ENCODE measurements at places on chromosomes 7 and 10.

- DNase-seq = no peak
These were observed 62.7 kb downstream of the LGI1 start for GRCh38 chr10:93820434-93820833.

DNA sequence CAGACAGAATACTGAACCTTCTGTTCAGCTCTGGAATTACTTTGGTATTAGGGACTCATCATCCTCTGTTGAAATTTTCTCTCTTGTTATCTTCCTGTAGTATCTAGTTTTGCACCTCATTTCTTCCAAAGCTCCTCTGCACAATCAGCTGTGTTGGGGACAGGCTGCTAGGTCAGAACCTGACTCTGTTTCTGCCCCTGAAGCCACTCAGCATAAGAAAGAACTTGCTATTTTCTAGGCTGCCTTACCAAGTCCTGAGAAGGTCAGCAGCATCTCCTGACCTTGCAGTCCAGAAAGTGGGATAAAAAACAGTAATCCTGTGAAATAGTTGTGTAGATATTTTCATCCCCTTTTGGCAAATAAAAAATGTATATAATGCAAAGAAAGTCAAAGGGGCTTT, 862.6 kb downstream of the SORCS3 start:
- DNase-seq = no peak

GRCh38 chr10:131778385-131778784, 122.4 kb upstream of the PPP2R2D start:
- no peak for DNase-seq

DNA sequence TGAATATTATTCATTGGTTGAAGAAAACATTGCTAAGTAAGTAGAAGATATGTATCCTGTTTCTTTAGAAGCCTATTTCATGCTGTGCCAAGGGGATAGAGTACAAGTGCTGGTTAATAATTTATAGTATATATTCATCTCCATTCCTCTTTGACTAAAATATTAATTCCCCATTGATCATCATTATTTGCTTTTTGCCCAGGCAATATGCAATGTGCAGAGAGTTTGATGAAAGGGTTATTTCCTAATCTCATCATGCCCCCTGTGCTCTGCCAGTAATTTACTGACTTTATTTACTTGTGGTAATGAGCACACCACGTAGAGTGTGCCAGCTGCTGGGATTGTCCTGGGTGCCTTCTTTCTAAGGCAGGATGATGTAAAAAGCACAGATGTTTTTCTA, 180.9 kb downstream of the REEP3 start:
- no peak for DNase-seq

DNA sequence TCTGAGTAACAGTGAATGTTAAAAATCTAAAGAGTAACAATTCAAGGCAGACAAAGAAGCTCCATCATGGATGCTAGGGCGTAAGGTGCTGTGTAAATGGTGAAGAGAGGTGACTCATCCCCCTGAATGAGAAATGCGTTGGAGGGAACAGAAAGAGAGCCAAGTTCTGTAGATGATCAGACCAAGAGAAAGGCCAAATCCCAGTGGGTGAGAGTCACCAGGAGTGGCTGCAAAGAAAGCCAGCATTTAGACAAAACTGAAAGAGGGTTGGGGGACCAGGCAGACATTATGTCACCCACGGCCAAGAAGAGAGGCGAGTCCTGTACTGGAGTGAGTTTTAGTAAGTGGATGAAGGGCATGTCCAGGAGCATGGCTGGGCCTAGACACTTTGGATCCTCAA, 153.1 kb downstream of the TRIL start:
- no peak for DNase-seq

- no peak for DNase-seq
These were observed 49.0 kb upstream of the CALD1 start for GRCh38 chr7:134730411-134730829.

- peak; percentile 32 for DNase-seq
These were observed 6.0 kb upstream of the PURB start for GRCh38 chr7:44891372-44891771.

GRCh38 chr10:77648472-77648871, 10.9 kb upstream of the KCNMA1 start:
- DNase-seq = no peak

DNA sequence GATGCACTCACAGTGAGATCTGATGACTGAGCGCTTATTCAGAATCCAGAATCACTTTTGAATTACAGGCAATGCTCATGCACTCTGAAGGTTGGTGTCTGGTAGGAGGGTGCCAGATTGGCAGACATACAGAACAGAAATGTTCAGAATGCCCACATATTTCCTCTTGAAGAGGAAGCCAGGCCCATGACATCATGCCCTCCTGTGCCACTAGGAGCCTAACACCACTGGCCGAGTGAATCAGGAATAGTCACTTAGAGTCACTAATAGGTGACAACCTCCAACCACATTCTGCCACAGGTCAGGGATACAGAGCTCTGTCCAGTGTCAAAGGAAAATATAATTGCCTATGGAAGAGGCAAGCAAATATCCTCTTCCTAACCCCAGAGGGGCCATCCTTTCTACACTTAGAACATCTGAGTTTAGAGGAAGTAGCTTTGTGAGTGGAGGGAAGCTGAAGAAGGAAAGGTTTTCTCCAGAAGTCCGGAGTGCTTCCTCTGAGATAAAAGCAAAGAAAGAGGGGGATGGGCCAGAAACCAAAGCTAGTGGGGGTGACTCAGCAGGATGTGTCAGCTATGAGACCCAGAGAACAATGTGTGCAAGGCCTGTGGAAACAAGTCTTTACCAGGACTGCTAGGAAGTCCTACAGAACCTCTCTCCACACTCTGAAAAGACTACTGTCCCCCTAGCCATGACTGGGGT, 838.8 kb downstream of the GRID1 start:
- DNase-seq = no peak

- DNase-seq = peak; percentile 20
These were observed 1.2 kb downstream of the RSBN1L start for GRCh38 chr7:77697535-77697831.

DNA sequence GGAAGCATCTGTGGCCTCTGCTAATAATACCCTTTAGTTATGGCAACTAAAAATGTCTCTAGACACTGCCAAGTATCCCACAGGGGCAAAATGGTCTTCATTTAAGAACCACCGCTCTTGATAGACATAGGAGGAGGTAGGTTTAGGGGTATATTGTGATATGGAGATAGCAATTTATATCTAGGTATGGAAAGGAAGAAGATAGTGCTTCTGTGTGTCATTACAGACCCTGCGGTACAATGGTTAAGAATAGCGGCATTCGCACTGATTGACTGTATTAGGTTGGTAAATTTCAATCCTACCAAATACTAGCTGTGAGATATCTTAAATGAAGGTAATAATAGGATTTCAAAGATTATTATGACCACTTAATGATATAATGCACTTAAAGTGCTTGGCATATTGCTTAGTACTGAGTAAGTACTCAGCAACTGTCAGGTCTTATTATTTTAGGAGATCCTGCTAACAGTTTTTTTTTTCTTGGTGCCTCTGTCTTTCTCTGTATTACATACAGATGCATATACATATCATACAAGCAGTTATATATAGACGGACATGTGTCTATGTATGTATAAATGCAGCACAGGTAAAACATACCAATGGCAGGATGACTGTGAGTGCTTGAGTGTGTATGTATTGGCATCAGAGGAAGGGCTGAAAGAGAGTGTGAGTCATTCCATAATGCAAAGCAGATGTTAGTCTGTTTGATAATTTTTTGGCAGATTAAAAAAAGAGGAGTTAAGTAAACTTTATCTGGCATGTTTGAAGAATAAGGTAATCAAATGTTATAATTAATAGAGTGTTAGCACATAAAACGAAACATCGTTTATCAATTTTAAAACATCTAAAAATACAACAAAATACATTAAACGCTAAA, 50.0 kb upstream of the ITGB8 start:
- no peak for DNase-seq

DNA sequence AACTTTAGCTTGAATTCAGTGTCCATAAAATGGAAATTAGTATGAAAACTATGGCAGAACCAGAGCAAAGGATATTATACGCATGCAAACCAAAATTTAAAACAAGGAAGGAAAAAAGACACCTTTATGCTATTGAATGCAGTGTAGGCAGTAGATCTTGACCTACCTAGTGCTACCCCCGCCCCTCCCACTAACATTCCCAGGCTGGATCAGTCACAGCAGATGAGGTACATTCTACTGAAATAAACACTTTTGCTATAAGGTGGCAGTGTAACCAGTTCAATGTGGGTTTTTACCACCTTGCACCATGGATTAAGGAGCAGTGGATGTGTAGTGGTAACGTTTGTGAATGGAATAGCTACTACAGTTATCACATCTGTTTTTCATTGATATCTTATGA, 27.9 kb downstream of the SRI start:
- no peak for DNase-seq

DNA sequence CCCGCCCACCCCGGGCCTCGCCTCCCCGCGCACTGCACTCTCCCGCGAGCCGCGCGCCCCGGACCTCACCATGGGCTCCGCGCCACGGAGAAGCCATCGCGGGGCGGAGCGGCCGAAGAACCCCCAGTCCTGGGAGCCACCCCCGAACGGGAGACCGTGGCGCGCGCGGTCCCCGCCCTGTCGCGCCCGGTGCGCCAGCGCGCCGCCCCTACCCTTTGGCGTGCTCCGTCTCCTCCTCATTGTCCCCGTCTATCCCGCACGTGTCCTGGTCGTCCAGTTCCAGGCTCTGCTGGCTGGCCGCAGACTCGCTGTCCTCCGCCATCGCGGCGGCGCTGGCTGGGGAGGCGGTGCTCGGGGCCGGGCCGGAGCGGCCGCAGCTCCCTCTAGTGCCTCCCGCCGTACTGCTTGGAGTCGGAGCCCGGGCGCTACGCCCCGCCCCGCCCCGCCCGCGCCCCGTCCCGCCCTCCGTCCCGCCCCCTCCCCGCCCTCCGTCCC, at the start of gene NMT2:
NMT2 (minus strand) TSS at position 403 of the 495 bp plus-strand sequence; CDS start at position 322, 81 bp downstream.
- DNase-seq = no peak

DNA sequence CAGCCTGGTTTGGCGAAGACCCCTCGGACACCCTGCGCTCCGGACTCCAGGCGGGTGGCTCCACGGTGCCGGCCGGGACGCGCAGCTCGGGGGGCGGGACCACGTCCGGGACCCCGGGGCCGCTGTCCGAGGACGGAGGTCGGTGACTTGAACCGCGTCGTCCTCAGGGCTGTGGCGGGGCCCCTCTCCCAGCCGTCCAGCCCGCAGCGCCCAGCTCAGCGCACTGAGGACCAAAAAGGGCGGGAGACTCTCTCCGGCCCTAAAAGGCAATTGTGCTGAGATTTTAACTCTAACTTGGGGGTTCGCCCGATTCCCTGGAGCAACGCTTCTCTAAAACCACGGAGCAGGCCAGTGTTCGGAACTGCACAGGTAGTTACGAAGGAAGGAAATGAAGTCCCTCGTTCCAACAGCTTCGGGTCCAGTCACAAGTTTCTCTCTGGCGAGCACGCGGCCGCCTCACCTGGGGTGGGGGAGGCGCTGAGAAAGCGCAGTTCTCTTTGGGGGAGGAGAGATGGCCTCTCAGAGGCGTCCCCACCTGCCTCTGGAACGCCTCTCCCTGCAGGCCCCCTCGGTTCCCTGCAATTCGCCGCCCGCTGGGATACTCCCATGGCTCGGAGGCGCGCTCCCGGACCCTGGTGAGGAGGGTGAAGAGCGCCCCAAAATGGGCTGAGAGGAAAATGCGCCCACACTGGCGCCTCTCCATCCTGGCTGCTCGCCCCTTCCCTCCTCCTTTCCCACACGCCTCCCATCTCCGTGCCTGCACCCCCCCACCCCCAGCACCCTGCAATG, 352.7 kb downstream of the DNAJB6 start:
- no peak for DNase-seq

DNA sequence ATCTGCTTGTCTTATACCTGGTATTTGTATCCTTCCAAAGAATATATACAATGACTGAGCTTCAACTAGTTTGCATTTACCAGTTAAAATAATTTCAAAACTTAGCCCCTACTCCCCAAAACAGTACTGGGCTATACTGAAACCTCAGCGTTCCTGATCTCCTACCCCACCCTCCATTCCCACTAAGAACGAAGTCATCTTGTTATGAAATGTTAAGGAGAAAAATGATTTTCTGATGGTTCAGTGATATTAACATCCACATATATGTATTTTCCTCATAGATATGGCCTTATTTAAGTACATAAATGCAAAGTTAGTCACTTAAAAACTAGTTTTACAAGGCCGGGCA, 28.9 kb upstream of the ANAPC16 start:
- no peak for DNase-seq
